ENCODE measurements at places on chromosomes 4 and X. TPM values are rescaled to one million over a fixed set of nuclear protein-coding genes. Genes with fewer than 3 reads are reported as not detected.

The TLR2 gene
- 1.6 TPM for total RNA-seq

GRCh38 chrX:11117745-11118144 is 6.6 kb downstream of the HCCS start:
- no peak for DNase-seq

- no peak for DNase-seq
These were observed 216.1 kb upstream of the TLL1 start for GRCh38 chr4:165656829-165657490.

GRCh38 chr4:119082661-119083060 is 53.0 kb upstream of the MYOZ2 start:
- DNase-seq: no peak

GRCh38 chrX:70289793-70290770 is at the start of the genes KIF4A and PDZD11:
Gene KIF4A (plus strand): TSS chrX:70290104. CDS start chrX:70290459, 355 bp downstream.
Gene PDZD11 (minus strand): TSS chrX:70289927. CDS start chrX:70289341, 586 bp downstream.
- DNase-seq: peak; percentile 77

- no peak for DNase-seq
These were observed 22.5 kb downstream of the ELF2 start for GRCh38 chr4:139154538-139154937.

DNA sequence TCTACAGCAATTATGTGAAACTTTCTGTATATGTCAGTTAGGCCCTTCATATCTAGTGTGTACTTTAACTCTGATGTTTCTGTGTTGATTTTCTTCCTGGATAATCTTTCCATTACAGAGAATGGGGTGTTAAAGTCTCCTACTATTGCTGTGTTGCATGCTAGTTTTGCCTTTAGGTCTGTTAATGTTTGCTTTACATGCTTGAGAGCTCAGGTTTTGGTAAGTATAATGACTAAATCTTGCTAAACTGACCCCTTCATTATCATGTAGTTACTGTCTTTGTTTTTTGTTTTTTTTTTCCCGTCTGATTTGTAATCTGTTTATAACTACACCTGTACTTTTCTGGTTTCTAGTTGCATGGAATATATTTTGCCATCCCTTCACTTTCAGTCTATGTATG is 63.6 kb upstream of the UGT2B15 start:
- DNase-seq: no peak

- DNase-seq: no peak
These were observed 112.3 kb upstream of the BCOR start for GRCh38 chrX:40209951-40210617.

- no peak for DNase-seq
These were observed 27.7 kb downstream of the PJA1 start for GRCh38 chrX:69137371-69138117.

The TENT5D gene
- not detected for total RNA-seq

DNA sequence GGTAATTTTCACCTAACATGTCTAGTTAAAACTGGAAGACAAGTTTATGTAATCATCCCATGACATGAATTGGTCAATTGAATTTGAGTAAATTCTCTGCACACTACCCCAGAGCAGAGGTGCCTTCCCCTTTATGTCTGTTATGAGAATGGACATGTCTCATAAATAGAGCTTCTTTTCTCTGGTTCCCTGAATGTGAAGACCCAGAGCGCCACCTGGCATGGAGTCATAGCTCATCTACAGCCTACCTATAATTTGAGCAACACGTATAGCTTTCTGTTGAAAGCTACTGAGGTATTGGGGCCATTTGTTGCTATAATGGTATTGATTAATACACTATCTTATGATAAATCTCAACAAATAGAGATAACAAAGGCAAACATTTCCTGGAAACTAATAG is 626.5 kb upstream of the GALNTL6 start:
- DNase-seq: no peak

DNA sequence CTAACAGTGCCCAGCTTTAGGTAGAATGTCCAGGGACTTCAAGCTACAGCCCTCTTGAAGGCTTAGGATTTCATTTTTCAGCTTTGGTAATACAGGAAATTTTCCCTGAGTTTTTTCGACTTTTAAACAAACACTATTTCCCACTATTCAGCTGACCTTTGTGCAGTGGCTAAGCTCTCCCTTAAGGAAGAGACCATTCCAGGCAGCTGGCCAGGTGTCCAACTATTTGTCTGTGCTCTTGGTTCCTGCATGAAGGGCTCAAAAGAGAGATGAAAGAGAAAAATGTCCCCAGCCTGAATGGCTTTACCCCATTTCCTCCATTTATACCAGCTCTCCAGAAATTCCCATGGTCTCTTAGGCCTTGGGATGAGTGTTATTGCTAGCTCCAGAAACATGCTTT is 111.9 kb upstream of the KLF8 start:
- DNase-seq: no peak

The ARR3 gene
- total RNA-seq: not detected

GRCh38 chr4:30399476-30399875 is 320.7 kb upstream of the PCDH7 start:
- DNase-seq: no peak

- DNase-seq: no peak
These were observed 86.0 kb downstream of the PAK3 start for GRCh38 chrX:111181951-111182350.

- no peak for DNase-seq
These were observed 43.1 kb downstream of the CXXC4 start for GRCh38 chr4:104451573-104451972.

GRCh38 chr4:24775750-24776149 is 19.6 kb upstream of the SOD3 start:
- no peak for DNase-seq

DNA sequence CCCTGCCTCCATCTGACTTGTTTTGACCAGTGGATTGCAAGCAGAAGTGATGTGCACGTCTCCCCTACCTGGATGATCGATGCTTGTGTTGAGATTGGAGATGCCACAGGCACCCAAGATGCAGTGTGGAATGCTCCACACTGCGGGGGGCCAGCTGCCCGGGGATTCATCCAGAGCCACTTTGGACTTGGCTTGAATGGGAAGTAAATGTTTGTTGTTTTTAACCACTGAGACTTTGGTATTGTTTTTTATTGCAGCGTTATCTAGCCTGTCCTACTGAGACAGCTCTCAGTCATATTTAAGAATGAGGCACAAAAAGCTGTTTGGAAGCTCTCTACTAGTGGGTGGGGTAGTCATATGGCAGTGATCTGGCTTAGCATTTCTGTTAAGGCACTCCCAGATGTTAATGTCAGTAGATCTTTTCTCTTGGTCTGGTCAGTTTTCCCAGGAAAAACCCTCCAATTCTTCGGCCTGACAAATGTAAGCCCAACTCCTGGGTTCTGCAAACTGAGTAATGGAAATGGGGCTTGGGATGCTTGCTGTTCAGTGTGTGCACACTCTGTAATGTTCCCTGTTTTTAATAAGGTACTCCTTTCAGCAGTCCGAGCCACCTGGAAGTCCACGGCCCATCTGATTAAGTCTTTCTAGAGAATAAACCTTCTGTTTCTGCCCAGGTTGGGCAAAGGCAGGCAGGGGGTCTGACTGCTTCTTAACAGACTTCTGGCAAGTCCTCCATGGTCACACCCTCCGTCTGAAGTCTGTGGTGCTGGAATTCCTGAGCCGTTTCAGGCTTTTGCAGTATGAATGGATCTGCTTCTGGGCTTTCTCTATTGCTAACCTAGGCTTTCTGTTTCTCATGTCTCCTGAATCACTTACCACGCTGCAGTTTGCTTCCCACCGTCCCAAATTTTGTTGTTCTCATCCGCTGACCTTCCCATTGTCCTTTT is 74.8 kb downstream of the WWC2 start:
- DNase-seq: no peak

DNA sequence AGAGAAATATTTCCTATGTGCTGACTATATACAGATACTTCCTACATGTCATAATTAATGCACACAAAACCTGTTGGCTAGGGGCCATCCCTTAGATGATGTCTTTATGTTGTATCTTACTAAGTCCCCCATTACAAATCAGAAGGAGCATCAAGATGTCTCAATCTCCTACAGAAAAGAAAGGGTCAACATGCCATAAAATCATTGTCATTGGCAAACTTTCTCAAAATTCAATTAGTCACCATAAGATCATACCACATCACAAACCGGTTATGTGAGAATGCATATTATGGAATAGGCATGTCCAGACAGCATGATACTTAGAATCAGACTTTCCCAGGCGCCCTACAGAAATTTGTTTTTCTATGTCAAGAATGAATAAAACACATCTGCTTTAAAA is 175.2 kb upstream of the TET2 start:
- DNase-seq: no peak

The SLC25A14 gene
- total RNA-seq: 15.5 TPM

GRCh38 chr4:139918591-139918990 is 235.4 kb downstream of the MAML3 start:
- DNase-seq: no peak

The SERTM2 gene
- total RNA-seq: not detected

- no peak for DNase-seq
These were observed 79.0 kb downstream of the GPR82 start for GRCh38 chrX:41802958-41803357.

- DNase-seq: no peak
These were observed 7.9 kb downstream of the LRPAP1 start for GRCh38 chr4:3524349-3524748.

DNA sequence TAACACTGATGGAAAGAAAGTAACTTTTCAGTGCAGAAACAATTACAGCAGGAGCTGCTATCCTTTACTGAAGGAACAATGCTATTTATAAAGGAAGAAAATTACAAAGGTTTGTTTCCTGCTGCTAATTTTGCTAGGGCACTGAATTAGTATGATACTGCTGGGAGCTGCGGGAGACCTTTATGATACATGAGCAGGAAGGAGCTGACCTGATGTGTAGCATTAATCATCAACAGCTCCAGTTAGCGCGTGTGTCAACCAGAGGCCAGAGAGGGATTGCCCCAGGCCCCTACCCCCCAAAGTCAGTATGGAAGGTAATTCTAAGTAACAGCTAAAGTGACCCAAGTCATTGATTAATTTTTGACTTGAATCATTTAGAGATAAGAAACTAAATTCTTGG is 728.9 kb downstream of the PCDH18 start:
- DNase-seq: no peak

The MTNR1A gene
- not detected for total RNA-seq

DNA sequence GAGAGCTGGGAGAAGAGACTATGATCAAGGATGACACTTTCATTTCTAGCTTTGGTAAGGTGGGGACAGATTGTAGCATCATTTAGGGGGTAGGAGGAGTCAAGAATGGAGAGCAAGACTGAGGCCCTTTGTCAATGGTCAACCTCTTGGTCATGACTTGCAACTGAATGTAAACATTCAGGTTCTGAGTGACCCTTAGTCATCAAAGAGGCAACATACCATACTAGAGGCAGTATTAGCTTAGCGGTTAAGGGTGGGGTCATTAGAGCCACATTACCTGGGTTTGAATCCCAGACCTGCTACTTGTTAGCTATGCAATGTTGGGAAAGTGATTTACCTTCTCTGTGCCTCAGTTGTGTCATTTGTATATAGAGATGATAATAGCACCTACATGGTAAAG is 76.5 kb downstream of the MED28 start:
- DNase-seq: no peak

GRCh38 chr4:84493092-84493850 is 5.8 kb downstream of the NKX6-1 start:
- DNase-seq: no peak

- DNase-seq: no peak
These were observed 41.9 kb downstream of the UBA6 start for GRCh38 chr4:67659065-67659464.

DNA sequence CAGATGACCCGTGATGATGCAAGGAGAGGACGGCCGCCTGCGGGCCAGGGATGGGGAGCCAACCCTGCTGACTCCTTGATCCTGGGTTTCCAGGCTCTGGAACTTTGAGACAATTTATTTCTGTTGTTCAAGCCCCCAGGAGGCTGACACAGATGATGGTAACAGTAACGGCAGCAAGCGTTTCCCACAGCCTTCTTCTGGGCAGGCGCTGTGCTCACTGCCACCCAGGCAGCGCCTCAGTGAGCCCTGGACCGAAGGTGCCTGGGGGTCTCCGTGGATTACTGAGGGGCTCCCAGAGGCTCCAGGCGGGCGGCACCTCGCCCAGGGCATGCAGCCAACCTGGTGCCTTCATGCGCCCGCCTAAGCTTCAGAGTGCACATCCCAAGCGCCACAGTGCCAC is 103.9 kb upstream of the AFAP1 start:
- no peak for DNase-seq
